ENCODE measurements at places on chromosomes 1 and 21.

DNA sequence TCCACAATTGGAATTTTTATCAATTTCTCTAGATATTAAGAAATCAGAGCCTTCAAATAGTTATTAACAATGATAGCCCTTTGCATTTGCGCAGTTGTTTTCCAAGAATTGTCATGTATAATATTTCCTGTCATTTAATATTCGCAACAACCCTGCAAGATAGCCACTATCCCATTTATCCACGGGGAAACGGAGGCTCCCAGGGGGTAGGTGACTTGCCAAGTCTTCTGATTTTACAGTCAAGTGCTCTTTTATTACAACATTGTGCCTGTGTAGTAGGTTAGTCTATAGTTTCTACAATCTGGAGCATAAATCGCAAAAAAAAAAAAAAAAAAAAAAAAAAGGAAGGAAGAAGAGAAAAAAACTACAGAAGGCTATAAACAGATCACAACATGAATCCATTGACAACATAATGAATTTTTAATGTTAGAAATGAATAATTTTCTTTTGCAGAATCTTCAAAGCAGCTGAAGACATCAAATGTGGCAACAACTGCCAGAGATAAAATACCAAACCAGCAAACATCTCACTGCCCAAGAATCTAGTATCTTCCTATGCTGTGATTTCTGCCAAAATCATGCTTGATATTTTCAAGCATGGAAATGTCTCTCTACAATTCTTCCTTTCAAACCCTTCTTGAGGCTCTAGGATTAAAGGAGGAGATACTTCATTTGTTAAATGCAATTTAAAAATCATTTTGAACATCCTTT is 125.5 kb downstream of the PTPN14 start:
- DNase-seq = no peak

DNA sequence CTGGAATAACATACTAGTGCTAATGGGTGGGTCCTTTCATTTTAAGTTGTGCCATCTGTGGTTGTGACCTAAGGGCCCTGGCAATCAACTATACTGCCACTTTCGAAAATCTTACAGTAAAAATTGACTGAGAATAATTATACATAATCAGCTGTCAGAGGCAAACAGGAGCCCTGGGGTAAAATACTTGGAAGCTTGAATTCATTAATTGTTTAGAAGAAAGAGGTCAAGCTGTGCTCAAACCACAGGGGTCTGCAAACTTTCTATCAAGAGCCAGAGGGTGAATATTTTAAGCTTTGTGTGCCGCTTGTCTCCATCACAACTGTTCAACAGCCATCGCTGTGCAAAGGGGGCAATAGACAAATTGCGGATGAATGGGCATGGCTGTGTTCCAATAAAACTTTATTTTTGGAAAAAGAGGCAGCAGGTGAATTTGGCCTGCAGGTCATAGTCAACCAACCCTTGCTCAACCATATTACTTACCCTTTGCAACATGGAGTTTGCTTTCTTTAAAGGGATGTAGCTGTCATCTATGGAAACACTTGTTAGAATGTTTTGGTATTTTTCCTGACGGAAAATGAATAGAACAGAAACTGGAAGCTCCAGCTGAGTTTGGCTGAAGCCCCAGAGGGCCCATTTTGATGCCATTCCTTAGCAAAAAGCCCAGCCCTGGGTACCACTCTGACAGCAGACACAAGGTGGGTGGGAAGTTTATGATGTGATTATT is 35.7 kb upstream of the USP1 start:
- no peak for DNase-seq

- peak; percentile 48 for DNase-seq
Measured at GRCh38 chr1:96559181-96559580, 162.4 kb upstream of the PTBP2 start.

- DNase-seq = peak; percentile 40
Measured at GRCh38 chr1:28927648-28928313, 13.4 kb downstream of the EPB41 start.

DNA sequence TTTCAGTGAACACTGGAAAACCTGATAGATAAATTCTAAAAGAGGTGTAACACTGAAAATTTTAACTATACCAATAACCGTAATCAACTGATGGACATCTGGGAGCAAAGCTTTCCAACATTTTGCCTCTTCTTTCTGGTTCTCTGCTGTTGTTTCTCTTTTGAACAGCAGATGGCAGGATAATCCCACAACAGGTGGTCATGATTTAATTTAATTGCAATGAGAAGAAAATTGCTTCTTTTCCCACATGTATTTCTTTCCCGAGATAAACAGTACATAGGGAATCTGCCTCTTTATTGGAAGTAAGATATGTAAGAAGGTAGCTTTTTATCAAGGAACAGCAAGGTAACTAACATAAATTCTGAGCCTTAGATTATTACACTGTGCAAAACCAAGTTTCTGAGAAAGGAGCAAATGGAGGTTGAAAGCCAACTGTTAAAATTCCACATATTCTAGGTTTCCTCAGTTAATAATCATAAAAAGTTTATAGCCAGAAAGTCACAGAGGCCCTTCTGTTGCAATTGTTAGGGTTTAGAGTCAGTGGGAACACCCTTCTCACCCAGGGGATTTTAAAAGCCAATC is 72.9 kb downstream of the RPS6KA1 start:
- peak; percentile 71 for DNase-seq

- no peak for DNase-seq
Measured at GRCh38 chr1:115164940-115165705, 75.8 kb upstream of the TSPAN2 start.

DNA sequence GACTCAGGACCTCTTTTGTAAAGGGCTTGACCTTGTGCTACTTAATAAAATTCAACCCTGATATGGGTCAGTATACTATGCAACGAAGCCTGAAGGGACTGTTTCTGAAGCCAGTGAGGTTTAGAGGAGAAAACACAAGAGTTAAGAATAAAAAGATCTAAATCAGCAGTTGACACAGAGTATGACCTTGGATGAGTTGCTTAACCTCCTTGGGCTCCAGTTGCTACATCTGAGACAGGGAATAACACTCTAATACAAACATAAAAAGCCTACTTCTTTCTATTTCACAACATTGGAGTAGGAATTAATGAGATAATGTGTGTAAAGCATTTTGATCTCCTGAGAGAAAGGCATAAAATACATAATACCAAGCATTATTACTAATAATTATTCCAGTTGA is 882.4 kb upstream of the ADGRL2 start:
- DNase-seq = peak; percentile 5

Data from fibroblast of mammary gland (primary cell).